ENCODE measurements at places on chromosomes 12 and 14.

GRCh38 chr14:94288610-94289465, 4.2 kb downstream of the SERPINA10 start:
- no peak for DNase-seq

DNA sequence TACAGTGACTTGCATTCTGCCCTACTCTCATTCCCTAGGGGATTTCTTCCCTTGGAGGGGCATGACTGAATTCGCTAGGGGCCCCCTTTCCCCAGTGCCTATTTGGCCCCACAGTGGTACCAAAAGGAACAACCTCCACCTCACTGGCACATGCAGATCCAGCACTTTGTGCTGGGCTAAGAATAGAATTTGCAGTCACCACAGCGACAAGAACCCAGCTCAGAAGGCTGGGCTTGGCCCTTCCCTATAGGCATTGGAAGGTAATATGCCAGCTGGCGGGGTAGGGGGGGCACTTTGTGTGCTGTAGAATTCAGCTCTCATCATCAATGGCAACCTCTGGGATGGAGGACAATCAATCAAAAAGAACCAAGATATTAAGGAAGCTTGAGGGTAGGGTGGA, 13.9 kb downstream of the BAZ2A start:
- no peak for DNase-seq

- DNase-seq: no peak
These were observed 271.2 kb upstream of the NAV3 start for GRCh38 chr12:77559400-77560074.

- no peak for DNase-seq
These were observed 107.6 kb downstream of the PLEKHG7 start for GRCh38 chr12:92810370-92810769.
